ENCODE measurements at places on chromosomes 6 and 20.

GRCh38 chr6:20069021-20069522, 143.2 kb downstream of the MBOAT1 start:
- no peak for DNase-seq

DNA sequence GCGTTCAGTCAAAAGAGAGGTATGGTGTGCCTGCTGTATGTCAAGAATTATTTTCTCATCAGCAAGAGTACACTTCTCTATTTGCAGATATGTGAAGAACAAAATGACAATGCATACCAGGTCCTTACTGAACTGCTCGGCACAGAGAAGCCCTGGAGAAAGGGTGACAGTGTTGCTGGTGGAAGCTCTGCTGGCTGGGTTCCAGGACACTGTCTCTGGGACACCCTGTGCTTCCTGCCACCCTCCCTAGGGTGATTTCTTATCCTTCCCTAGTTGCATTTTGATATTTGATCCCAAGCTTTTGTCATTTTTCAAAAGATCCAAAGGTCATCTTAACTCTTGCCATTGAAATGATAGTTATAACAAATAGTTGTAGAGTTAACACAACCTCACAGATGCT, 8.3 kb upstream of the CST5 start:
- no peak for DNase-seq

DNA sequence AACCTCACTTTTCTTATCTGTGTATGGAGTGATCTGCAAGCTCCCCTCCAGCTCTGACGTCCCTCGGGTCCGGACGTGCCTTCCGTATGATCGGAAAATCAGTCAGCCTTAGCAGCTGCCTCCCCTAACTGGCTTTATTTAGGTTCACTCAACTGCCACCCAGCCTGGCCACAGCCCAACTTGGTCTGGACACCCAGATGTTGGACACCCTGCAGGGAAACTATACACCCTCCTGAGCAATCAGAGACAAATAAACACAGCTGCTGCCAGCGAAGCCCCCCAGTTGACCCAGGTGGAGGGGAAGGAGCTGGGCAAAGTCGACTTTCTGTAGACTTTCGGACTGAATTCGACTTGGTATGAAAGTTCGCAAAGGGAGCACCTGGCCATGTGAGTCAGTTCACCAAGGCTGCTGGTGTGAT, 28.9 kb downstream of the TBC1D7 start:
- no peak for DNase-seq

DNA sequence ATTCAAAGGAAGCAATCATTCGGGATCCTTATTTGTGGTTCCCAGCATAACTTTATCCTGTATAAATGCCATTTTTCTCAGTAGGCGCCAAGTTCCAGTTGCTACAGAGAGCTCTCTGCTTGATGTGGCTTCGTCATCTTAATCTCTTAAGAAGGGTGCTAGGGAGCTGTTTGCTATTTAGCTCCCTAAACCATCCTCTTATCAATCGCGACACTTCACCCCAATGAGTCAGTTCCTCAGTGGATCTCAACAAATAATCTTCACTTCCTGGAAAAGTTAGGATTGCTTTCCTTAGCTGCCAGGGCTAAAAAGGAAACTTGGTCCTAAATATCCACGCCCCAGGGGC, 1.3 kb upstream of the NKAIN2 start:
- no peak for DNase-seq

GRCh38 chr6:107330168-107330567, 129.2 kb downstream of the PDSS2 start:
- no peak for DNase-seq

- DNase-seq = no peak
Measured at GRCh38 chr20:8720089-8720488, 348.8 kb upstream of the PLCB4 start.

DNA sequence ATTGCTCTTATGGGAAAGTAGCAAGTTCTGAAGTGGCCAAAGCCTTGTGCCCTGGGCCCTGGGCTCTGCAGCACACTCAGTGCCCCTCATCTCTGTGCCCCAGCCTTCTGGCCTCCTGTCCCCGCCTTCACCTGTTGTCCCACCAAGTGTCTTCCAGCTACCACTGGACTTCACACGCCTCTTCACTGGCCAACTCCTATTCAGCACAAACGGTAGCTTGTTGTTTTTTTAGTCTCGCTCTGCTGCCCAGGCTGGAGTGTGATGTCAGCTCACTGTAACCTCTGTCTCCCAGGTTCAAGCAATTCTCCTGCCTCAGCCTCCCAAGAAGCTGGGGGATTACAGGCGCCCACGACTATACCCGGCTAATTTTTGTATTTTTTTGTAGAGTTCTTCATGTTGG, 4.8 kb downstream of the CCHCR1 start:
- DNase-seq = no peak

DNA sequence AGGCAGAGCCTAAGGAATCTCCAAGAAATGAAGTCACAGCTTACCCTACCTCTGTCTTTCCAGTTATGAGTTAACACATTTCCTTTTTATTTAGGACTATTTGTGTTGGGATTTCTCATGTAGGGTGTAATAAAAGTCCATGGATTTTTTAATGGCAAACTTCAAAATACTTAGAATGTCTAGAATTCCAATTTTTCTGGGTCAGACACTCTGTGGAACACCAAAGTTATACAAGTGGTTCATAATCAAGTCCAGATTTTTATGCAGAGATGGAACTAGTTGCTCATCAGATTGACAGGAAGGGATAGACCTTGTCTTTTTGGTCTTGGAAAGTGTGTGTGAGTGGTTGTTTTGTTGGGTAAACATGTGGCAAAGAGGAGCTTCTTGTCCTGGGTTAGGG, 303.5 kb upstream of the RNF24 start:
- DNase-seq = no peak
